Stimulated activated CD4-positive, alpha-beta T cell treated with anti-CD3 and anti-CD28 coated beads, Interleukin-1b, Interleukin-23, amount 100 ng/mL, for 24 hours (primary cell): ENCODE measurements at places on chromosomes 5 and 9.

- no peak for DNase-seq
Observed at GRCh38 chr9:79813258-79813638, 241.5 kb downstream of the TLE4 start.

DNA sequence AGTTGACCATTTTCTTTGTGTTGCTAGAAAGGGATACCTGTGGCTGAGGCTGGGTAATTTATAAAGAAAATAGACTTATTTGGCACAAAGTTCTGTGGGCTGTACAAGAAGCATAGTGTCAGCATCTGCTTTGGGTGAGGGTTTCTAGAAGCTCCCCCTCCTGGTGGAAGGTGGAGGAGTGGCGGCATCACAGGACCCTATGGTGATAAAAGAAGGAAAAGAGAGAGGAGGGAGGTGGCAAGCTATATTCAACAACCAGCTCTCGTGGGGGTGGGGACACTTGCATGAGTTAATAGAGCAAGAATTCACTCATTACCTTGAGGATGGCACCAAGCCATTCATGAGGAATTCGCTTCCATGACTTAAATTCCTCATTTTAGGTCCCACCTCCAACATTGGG, 2041.4 kb upstream of the CDH9 start:
- no peak for DNase-seq

DNA sequence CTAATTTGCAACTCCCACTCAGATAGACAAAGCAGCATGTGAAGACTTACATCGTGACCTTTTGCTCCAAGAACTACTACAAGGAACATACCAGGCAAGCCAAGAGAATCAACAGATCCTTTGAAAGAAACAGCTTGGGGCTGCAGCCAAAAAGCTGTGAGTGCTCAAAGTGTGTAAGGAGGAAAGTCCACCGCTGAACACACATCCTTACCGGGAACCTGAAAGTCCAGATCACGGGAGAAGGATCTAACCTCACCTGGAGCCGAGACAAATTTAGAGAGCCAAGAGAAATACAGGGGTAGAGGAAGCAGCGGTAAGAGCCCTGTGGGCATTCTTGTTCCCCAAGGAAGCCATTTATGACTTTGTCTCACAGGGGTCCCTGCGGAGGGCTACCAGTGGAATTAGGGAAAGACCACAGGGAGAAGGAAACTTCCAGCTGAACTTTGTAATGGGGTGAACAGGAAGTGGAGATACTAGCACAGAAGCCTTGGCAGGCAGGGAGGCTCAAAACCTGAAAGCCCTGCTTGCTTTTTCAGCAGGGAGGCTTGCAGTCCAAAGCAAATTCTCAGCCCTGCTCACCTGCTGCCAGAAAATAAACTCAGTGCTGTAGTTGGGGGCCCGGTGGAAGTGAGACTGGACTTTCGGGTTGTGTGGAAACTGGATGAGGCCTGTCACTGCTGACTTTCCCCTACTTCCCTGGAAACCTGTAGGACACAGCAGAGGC, 350.2 kb downstream of the DTWD2 start:
- no peak for DNase-seq

GRCh38 chr9:106218427-106218826, 524.1 kb downstream of the TMEM38B start:
- DNase-seq, result no peak

DNA sequence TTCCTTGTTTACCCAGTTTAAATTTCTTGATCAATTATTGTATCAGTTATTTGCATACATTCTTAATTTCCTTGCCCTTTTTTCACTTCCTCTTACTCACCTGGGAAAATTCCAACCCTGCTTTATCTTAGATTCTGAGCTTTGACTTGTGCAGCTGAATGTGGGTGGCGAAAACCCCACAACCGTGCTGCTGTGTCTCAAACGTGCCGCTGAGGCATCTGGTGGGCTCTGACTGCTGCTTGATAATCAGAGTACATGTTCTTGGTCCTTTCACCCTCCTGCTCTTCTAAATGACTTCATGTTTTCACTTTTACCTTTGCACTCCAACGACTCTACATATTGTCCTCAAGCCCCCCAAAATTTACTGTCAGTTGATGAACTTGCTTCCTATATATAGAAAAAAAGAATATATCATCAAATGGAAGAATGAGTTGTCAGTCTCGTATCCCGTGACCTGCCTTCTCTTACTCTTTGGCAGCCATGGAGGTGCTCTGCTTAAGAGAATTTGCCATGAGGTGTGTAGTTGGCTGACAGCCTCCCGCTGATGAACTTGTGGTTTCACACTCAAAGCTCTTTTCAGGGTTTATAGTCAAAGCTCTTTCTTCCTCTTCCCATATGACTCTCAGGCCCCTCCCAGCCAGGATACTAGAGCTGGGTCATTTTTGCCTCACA, 14.0 kb upstream of the JAK2 start:
- DNase-seq, result peak; percentile 66

DNA sequence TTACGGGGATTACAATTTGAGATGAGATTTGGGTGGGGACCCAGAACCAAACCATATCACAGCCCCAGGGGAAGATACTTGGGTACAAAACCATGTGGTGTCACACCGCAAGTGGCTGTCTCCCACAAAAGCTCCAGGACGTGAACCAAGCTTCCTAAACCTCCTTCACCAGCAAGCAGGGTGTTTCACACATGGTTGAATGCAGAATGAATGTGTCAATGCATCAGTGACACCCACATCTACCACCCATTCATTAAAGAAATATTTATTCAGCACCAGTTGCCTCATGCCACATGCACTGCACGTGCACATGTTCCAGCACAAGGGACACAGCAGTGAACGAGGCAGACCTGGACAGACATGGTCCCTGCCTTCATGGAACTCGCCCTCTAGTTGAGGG, 70.9 kb upstream of the SPOCK1 start:
- DNase-seq, result no peak

DNA sequence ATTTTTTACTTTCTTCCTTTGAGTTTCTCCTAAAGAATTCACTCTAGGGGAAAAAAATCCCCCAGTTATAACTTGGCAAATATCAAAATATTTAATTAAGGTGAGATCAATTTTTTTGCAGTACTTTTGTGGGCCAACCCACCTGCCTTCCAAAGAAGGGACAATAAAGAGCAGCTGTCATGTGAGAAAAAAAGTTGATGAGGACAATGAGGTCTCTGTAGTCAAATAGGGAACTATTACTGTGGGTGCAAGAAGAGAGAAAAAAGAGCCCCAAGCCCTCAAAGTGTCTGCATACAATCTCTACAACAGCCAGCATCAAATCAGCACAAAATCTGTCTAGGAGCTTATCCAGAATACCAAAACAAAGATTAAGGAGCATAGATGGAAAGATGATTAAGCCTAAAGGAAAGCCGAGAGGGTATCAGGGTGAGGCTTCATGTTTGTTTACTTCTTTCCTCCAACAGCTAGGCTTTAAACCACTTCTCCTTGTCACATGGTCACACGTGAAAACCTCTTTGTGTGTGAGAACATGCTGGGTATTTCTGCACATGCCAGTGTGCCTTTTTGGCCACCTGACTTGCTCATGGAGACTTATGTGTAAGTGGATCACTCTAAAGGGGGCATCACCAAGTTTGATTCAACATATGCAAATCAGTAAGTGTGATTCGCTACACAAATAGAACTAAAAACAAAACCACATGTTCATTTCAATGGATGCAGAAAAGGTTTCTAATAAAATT, 19.2 kb upstream of the FYB1 start:
- no peak for DNase-seq

- DNase-seq, result no peak
Observed at GRCh38 chr5:141846031-141846430, 32.2 kb downstream of the PCDH1 start.

DNA sequence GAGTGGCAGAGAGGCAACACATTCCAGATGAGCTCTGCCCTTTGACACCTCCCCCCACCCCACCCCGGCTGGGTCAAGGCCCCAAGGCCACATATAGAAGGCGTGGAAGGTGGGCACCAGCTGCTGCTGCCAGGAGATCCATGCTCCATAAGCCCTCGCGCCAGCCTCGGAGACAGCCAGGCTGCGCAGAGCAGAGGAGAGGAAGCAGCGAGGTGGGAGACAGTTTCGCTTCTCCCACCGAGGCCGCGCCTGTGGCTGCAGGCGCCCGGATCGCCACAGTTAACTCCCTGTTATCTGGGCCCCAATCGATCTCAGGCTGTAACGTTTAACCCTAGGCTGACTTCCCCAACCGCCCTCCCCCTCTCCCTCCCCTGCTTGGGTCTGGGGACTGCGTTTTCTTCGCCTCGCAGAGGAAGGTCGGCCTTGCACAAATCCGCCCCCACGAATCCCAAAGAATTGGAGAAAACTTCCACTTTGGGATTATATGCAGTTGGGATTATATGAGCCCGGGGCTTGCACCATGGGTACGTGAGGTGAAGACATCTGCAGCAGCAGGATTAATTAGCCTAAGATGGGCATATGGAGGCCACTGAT, 1.1 kb upstream of the CXXC5 start:
- no peak for DNase-seq

DNA sequence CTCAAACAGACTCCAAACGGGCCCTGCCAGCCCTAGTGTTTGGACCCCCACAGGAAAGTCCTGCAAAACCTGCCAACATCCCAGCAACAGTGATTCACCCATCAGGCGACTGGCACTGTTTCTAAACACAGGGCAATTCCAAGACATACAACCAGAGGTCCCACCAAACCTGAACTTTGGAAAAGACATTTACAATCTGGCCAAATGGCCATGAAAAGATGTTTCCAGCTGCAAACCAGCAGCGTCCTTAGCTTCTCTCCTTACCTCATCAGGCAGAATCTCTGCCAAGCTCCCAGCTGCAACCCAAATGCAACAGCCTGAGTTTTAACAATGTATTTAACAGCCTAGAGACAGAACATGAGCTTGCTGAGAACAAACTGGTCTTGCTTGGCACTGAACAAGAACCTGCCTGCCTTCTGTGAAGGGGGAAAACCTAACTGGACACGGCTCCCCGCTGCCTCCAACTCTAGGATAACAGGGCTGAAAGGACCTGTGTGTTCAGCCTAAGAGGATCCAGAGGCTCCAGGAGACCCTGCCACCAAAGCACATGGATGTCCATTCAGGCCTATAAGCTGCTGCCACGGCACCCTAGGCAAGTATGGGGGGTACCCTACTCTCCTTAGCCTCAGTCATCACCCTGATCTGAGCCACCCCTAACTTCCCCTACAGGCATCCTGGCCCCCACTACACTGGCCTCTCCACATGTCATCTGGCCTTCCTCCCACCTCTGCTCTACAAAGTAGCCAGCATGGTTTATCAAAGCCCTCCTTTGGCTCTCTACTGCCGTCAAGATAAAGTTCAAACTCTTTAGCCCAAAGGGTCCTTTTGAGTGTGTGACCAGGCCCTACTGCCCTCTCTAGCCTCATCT, 5.6 kb downstream of the P4HA2 start:
- DNase-seq, result no peak

DNA sequence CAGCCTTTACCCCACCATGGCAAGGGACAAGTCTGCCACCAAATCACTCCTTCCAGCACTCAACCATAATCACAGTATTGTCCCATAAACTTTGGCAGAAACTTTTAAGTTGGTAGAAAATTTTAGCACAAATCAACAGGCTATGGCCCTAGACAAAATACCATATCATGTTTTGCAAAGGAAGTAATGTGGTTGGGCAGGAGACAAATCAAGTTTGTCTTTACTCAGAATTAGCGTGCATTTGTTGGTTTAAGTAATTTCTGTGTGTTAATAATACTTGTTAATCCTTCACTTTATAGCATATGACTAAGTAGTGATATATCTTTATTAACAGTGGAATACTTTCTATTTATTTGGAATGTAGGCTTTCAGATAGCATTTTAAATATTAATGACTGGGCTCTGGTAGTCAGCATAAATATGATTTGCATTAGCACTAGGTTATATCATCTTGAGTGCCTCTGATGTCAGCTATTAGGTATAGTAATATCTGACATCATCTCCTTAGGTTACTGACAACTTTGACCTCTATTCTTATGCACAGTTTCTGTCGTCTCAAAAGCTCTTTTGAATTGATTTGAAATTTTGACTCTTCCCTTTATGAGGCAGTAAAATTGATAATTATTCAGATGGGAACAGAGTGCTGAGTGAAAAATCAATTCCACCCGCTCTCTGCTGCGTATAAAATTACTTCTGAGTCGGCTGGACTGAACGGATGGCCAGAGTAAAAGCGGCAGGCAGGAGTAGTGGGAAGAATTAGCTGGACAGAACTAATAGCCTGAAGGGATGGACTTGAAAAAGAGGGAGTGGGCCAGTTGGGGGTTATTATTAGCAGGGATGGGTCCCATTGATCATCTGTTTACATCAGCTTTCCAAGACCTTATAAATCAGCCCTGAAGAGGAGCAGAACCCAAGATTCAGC, 40.1 kb upstream of the TLX3 start:
- DNase-seq, result no peak
